ENCODE measurements at places on chromosomes 1 and 21. TPM values are rescaled to one million over a fixed set of nuclear protein-coding genes. Genes with fewer than 3 reads are reported as not detected.
A peak's percentile ranks its signal among the peaks of the same experiment; 100 is the strongest.

DNA sequence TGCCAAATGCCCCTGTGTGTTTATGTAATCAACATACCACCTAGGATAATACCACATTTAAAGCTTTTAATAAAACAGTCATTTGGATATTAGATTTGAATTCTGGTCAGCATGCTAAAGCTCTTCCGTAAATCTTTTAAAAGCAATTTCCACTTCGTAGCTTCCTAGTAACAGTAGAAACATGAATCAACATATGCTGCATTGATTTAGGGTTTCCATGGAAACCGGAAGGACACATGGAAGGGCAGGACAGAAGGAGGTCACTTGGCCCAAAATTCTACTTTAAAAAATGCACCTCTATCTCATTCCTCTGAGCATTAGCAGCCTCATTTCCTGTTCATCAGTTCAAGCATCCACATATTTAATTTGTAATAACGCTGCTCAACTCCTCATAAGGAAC, 8.1 kb downstream of the RGS8 start:
- no peak overlapping the region for H3K4me3 ChIP-seq
- no peaks in the 10 kb centered on the region for H3K27me3 ChIP-seq
- no peaks in the 10 kb centered on the region for H3K36me3 ChIP-seq
- peaks cover 3% of the 10 kb centered on the region for H3K4me1 ChIP-seq
- no peak overlapping the region for H3K27ac ChIP-seq

DNA sequence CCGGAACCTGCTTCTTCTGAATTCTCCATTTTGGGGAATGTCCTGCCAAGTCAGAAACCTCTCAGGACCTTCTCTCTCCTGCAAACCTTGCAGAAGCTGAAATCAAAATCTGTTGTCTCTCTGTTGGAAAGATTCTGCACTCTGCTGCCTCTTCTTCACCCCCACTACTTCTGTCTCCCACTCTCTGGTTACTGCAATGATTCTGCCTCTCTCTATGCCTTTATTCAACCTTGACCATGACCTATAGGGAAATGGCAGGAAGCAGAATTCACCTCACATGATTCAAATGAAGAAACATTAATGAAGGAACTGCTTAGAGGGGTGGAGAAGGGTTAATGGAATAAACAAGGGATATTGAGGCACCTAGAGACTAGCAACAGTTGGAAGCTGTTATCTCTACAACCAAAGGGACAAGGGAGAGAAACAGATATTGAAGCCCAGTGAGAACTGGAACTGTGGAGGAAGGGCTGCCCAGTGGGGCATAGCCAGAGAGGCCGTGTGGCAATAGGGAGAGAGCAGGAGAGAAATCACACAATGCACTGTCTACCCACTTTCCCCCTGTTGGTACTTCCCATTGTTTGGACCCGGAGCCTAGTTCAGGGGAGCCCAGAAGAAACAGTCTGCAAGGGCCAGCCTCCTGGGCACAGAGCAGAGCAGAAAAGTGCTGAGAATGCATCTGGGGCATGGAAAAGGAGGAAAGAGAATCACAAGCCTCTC, 76.1 kb upstream of the JUN start:
- no peak overlapping the region for H3K4me3 ChIP-seq
- H3K36me3 ChIP-seq: no peaks in the 10 kb centered on the region
- DNase-seq: no peak
- H3K4me1 ChIP-seq: no peaks in the 10 kb centered on the region

HTR6 gene
- total RNA-seq: not detected

GRCh38 chr1:5493275-5493674, 498.9 kb downstream of the NPHP4 start:
- H3K4me3 ChIP-seq: no peak overlapping the region
- H3K27ac ChIP-seq: no peak overlapping the region
- H3K4me1 ChIP-seq: no peaks in the 10 kb centered on the region
- no peak for DNase-seq
- no peaks in the 10 kb centered on the region for H3K27me3 ChIP-seq

MROH7 gene
- total RNA-seq: 24.3 TPM

SMYD2 gene
- total RNA-seq: 13.2 TPM

NEK2 gene
- 8.6 TPM for total RNA-seq

GRCh38 chr1:19374083-19374801, 62.1 kb downstream of the SLC66A1 start:
- H3K27ac ChIP-seq: no peak overlapping the region
- no peak overlapping the region for H3K4me3 ChIP-seq
- no peaks in the 10 kb centered on the region for H3K36me3 ChIP-seq

DNA sequence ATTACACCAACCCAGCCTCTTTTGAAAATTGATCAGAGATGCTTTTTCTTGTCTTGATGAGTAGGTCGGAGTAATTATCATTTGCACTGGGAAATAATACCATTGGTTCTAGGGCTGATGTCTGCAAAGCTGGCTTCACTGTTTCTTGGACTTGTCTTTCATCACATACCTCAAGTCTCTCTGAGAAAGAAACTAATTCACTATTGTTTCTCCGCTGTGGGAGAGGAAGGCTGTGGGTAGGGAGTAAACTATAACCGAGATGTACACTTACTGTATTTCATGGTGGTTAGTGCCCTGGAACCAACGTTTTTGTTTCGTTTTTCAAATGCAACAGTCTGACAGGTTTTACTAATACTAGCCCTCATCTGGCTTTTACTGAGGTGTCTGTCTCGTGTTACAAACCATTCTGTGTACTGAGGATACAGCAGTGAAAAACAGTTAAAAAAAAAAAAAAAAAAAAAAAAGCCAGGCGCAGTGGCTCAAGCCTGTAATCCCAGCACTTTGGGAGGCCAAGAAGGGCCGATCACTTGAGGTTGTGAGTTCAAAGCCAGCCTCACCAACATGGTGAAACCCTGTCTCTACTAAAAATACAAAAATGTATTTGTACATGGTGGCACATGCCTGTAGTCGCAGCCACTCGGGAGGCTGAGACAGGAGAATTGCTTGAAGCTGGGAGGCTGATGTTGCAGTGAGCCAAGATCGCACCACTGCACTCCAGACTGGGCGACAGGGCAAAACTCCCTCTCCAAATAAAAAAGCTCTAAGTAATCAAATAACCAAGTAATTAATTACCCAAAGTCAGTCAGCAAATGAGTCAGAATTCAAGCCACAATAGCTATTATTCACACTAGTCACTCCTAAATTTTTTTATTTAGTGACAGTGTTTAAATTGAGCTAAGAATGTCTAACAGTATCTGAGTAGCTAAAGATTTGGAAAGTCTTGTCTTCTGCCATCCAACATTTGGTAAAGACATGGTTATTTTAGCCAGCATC, 23.3 kb downstream of the TOMM20 start:
- no peaks in the 10 kb centered on the region for H3K4me1 ChIP-seq
- no peak for DNase-seq
- H3K4me3 ChIP-seq: no peak overlapping the region
- no peak overlapping the region for H3K27ac ChIP-seq
- no peaks in the 10 kb centered on the region for H3K27me3 ChIP-seq

GRCh38 chr1:101178341-101178687, 58.5 kb upstream of the S1PR1 start:
- H3K4me3 ChIP-seq: no peak overlapping the region
- H3K27me3 ChIP-seq: no peaks in the 10 kb centered on the region
- no peaks in the 10 kb centered on the region for H3K4me1 ChIP-seq
- no peak overlapping the region for H3K27ac ChIP-seq
- no peak for DNase-seq

DNA sequence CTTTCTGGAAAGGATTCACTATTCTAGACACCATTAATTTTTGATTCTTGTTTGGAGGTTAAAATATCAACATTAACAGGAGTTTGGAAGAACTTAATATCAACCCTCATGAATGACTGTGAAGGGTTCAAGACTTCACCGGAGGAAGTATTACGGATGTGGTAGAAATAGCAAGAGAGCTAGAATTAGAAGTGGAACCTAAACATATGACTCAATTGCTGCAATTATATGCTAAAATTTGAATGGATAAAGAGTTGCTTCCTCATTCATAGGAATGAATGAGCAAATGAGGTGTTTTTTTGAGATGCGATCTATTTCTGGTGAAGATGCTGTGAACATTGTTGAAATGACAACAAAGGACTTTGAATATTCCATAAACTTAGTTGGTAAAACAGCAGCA, 77.9 kb upstream of the TNFSF4 start:
- no peaks in the 10 kb centered on the region for H3K4me1 ChIP-seq
- no peaks in the 10 kb centered on the region for H3K36me3 ChIP-seq
- DNase-seq: no peak
- H3K27ac ChIP-seq: no peak overlapping the region

HSF2BP gene
- total RNA-seq: not detected

CHIT1 gene
- total RNA-seq: not detected

DNA sequence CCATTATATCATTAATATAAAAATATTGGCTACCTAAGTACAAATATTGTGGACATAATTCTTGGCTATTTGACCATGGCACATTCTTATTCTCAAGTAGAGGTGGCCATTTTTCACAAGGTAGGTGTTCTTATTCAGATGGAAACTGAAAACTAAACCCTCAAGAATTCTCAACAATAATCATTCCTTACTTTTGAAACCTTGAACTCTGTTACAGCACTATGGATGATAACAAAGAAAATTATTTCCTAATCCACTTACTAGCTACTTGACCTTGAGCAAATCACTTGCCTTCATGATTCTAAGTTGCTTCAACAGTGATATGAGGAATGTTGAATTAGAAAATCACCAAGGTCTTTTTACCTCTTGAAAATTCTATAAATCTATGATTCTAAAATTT, 482.2 kb downstream of the PTPRC start:
- no peaks in the 10 kb centered on the region for H3K4me1 ChIP-seq
- no peaks in the 10 kb centered on the region for H3K36me3 ChIP-seq
- no peak for DNase-seq
- H3K27me3 ChIP-seq: no peaks in the 10 kb centered on the region

DNA sequence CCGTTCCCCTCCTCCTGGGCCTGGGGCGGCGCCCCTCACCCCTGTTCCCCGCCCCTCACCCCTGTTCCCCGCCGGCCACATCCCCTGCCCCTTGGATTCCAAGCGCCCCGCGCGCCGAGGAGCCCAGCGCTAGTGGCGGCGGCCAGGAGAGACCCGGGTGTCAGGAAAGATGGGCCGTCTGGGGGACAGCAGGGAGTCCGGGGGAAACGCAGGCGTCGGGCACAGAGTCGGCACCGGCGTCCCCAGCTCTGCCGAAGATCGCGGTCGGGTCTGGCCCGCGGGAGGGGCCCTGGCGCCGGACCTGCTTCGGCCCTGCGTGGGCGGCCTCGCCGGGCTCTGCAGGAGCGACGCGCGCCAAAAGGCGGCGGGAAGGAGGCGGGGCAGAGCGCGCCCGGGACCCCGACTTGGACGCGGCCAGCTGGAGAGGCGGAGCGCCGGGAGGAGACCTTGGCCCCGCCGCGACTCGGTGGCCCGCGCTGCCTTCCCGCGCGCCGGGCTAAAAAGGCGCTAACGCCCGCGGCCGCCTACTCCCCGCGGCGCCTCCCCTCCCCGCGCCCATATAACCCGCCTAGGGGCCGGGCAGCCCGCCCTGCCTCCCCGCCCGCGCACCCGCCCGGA, at the start of gene TP73:
TSS of gene TP73 (plus strand) at position 587 of the 618 bp plus-strand sequence. CDS start 29,850 bp downstream, outside the sequence.
- peak; percentile 45 for DNase-seq
- no peaks in the 10 kb centered on the region for H3K27me3 ChIP-seq
- peak within 1 kb of the TSS; percentile 10 for H3K27ac ChIP-seq
- H3K4me1 ChIP-seq: peaks cover 26% of the 10 kb centered on the region

DNA sequence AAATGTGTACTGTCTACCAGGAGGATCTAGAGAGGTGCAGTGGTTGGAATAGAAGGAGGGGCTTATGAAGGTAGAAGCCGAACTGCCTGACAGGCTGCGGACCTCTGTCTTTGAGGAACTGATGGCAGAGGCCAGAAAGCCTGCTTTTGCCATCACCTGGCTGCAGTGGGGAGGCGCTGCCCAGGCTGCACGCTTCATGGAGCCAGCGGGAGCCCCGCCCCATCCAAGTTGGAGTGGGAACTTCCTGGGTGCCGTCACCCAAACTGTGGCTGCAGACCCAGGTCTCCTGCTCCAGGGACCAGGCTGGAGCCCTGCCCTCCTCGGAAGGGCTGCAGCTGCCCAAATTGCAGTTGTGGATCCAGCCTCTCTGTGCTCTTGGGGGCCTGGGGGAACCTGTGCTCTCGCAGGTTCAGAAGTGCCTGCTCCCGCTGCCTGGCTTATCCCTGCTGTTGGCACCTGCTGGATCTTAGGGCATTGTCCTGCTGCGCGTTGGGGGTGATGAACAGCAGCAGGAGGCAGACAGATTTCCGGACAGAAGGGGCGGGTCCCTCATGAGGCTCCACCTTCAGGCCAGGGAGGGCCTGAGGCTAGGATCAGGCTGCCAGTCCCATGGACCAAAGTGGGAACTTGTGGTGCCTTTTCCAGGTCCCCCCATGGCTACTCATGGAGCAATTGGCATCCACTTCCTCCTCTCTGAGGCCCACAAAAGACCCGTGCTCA, 118.0 kb upstream of the PLPPR4 start:
- H3K4me3 ChIP-seq: no peak overlapping the region
- no peaks in the 10 kb centered on the region for H3K4me1 ChIP-seq
- DNase-seq: no peak
- no peaks in the 10 kb centered on the region for H3K36me3 ChIP-seq

GRCh38 chr1:181083842-181084605, 4.5 kb upstream of the IER5 start:
- no peaks in the 10 kb centered on the region for H3K4me1 ChIP-seq
- H3K36me3 ChIP-seq: no peaks in the 10 kb centered on the region
- DNase-seq: peak; percentile 57
- no peaks in the 10 kb centered on the region for H3K27me3 ChIP-seq
- H3K27ac ChIP-seq: no peak overlapping the region
- H3K4me3 ChIP-seq: no peak overlapping the region

DNA sequence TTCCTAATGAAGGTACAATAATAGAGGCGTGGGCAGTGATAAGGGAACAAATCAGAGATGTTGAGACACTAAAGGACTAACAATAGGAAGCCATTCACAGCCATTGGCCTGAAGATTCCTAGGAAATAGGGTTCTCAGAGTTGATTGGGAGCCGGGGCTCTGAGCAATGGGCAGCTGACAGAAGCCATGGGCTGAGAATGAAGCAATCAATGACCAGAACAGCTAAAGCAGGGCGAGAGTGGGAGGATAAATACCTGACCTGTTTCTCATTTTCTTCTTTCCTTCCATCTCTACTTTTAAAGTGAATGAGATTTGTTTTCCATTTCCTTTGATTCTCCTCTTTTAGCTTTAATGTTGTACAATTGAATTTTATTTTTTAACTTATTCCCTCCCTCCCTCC, 774.7 kb upstream of the ADGRL4 start:
- H3K36me3 ChIP-seq: no peaks in the 10 kb centered on the region
- no peaks in the 10 kb centered on the region for H3K27me3 ChIP-seq
- no peak overlapping the region for H3K4me3 ChIP-seq
- no peaks in the 10 kb centered on the region for H3K4me1 ChIP-seq
- DNase-seq: no peak
- H3K27ac ChIP-seq: no peak overlapping the region

ACAP3 gene
- total RNA-seq: 78.1 TPM

TLCD4 gene
- 18.9 TPM for total RNA-seq

- H3K4me3 ChIP-seq: peak within 1 kb of the TSS; percentile 86
- no peaks in the 10 kb centered on the region for H3K36me3 ChIP-seq
- H3K27me3 ChIP-seq: no peaks in the 10 kb centered on the region
- H3K27ac ChIP-seq: peak within 1 kb of the TSS; percentile 97
- DNase-seq: peak; percentile 97
- H3K4me1 ChIP-seq: peaks cover 12% of the 10 kb centered on the region
Measured at GRCh38 chr21:15729674-15730483, at the start of gene USP25. USP25 (plus strand) TSS chr21:15729982; CDS start chr21:15730394, 412 bp downstream.

S100A3 gene
- not detected for total RNA-seq
